KG1 (cell line): ENCODE measurements at places on chromosomes 11 and 22.

DNA sequence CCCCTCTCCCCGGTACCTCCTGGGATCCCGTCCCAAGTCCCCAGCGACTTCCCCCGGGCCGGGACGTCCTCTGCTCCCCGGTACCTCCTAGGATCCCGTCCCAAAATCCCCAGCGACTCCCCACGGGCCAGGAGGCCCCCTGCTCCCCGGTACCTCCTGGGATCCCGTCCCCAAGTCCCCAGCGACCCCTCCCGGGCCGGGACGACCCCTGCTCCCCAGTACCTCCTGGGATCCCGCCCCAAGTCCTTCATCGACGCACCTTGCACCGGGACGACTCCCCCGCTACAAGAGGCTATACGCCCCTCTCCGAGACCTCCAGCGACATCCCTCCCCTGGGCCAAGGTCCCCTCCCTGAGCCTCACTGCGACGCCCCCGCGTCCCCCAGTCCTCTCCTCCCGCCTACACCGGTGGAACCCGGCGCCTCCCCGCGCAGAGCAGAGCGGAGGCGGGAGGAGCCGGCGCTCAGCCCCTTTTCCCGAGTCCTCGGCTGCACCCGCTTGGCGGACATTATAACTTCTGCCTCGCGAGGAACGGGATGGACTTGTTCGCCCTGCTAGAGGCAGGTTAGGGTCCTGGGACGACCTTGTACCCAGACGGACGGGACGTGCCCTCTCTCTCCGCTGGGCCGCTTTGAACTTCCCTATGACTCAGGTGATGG, 912 bp downstream of the KREMEN1 start:
- DNase-seq: no peak

- no peak for DNase-seq
Observed at GRCh38 chr11:32279672-32280071, 155.7 kb downstream of the WT1 start.

- DNase-seq: no peak
Observed at GRCh38 chr22:50312371-50312770, 4.9 kb upstream of the PLXNB2 start.

- no peak for DNase-seq
Observed at GRCh38 chr11:73577496-73577917, 20.4 kb downstream of the FAM168A start.

DNA sequence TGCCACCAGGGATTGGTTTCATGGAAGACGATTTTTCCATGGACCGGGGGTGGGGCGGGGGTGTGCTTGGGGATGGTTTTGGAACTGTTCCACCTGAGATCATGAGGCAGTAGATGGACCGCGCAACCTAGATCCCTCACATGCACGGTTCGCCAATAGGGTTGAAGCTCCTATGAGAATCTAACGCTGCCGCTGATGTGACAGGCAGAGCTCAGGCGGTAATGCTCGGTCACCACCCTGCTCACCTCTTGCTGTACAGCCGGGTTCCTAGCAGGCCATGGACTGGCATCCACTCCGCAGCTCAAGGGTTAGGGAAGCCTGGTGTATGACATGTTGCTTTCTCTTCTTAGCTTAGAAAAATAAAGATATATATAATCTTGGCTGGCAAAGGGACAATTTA, 22.0 kb downstream of the RBX1 start:
- no peak for DNase-seq
